ENCODE measurements at places on chromosomes 4 and X.

GRCh38 chr4:42078184-42078801 is 74.2 kb downstream of the BEND4 start:
- H3K4me3 ChIP-seq: no peak overlapping the region
- peaks cover 17% of the 10 kb centered on the region for H3K36me3 ChIP-seq
- DNase-seq: no peak
- H3K4me1 ChIP-seq: no peaks in the 10 kb centered on the region
- no peaks in the 10 kb centered on the region for H3K27me3 ChIP-seq

DNA sequence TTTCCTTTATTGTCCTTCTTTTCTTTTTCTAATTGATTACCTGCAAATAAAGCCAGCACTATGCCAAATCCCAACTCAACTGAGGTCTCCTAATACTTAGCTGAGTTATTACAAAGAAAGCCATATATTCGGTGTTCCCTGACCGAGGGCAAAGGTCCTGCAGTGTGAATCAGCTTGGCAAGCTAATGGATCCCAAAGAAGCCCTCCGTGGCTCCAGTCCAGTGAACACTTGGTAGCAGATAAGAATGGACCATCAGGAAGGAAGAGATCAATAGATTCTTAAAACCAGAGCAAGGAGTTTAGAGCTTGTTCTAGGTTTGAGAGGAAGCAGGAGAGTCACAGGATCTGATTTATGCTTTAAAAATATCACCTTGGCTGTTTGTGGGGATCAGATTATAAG is 8.5 kb downstream of the LDB2 start:
- no peak overlapping the region for H3K4me3 ChIP-seq
- peaks cover 42% of the 10 kb centered on the region for H3K4me1 ChIP-seq
- no peaks in the 10 kb centered on the region for H3K27me3 ChIP-seq

DNA sequence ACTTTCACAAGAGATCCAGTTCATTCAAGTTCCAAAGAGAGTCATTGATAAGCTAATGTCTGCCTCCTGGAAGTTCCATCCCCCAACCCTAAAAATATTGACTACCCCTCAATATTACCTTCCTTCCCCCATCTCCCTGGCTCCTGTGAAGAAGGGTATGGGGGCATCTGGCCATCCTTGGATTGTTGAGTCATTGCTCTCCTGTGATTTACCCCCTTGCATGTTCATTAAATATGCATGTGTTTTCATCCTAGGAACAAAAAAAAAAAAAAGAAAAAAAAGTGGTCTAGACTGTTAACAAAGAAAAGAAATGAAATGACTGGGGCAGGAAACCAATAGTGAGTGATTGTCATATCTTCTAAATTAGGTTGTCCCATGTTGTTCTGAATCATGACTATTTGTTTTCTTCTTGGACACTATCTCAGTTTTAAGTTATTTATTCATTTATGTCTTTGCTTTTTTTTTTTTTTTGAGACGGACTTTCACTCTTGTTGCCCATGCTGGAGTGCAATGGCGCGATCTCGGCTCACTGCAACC is 51.9 kb upstream of the HUWE1 start:
- H3K4me3 ChIP-seq: no peak overlapping the region
- H3K27me3 ChIP-seq: no peaks in the 10 kb centered on the region
- H3K4me1 ChIP-seq: peaks cover 42% of the 10 kb centered on the region
- DNase-seq: no peak
- peaks cover 8% of the 10 kb centered on the region for H3K36me3 ChIP-seq
- H3K27ac ChIP-seq: peak overlapping the region; percentile 60

DNA sequence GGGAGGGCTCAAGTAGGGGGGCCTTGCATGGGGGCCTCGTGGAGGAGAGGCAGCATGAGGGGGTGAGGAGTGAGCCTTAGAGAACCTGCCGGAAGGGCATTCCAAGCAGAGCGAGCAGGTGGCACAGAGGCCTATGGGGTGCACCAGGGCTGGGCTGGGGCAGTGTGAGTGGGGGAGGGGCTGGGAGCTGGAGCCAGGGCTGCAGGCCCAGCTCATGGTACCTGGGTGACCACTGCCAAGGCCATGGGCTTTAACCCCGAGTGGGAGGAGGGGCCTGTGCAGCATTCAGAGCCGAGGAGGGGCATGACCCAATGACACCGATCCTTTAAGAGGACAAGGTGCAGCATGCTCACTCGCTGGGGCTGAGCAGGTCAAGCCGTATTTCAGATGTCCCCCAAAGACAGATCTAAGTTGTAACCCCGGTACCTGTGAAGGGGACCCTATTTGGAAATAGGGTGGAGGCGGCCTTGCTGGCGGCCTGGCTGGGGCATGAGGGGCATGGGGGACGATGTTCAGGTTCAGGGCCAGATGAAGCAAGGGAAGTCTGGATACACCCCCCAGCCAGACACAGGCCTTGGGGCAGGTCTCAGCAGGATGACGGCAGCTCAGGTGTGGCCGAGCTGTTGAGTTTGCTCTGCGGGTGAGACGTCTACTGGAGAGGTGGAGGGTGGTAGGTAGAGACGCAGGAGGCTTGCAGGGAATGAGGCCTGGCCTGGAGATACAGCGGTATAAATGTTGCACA is 137.0 kb downstream of the CPZ start:
- no peak for DNase-seq
- H3K36me3 ChIP-seq: no peaks in the 10 kb centered on the region
- no peaks in the 10 kb centered on the region for H3K4me1 ChIP-seq

GRCh38 chr4:174120446-174121295 is 162.8 kb downstream of the FBXO8 start:
- H3K36me3 ChIP-seq: no peaks in the 10 kb centered on the region
- peak; percentile 7 for DNase-seq
- peaks cover 28% of the 10 kb centered on the region for H3K27me3 ChIP-seq

- peaks cover 1% of the 10 kb centered on the region for H3K27me3 ChIP-seq
- H3K4me3 ChIP-seq: no peak overlapping the region
- no peak overlapping the region for H3K27ac ChIP-seq
- peaks cover 9% of the 10 kb centered on the region for H3K4me1 ChIP-seq
- no peaks in the 10 kb centered on the region for H3K36me3 ChIP-seq
Measured at GRCh38 chr4:10959586-10959985, 275.0 kb upstream of the CLNK start.

- DNase-seq: no peak
- H3K27ac ChIP-seq: no peak overlapping the region
- peaks cover 33% of the 10 kb centered on the region for H3K36me3 ChIP-seq
- peaks cover 2% of the 10 kb centered on the region for H3K4me1 ChIP-seq
Measured at GRCh38 chrX:71440401-71440800, 74.2 kb downstream of the TAF1 start.

- H3K4me3 ChIP-seq: no peak overlapping the region
- H3K27ac ChIP-seq: no peak overlapping the region
- H3K36me3 ChIP-seq: peaks cover 20% of the 10 kb centered on the region
- DNase-seq: no peak
Measured at GRCh38 chr4:898869-899555, 33.1 kb downstream of the GAK start.

- H3K36me3 ChIP-seq: peaks cover 42% of the 10 kb centered on the region
- no peaks in the 10 kb centered on the region for H3K27me3 ChIP-seq
- DNase-seq: no peak
- peak overlapping the region; percentile 80 for H3K27ac ChIP-seq
Measured at GRCh38 chr4:1834047-1834775, 21.7 kb downstream of the LETM1 start.

- no peak overlapping the region for H3K27ac ChIP-seq
- DNase-seq: no peak
- no peaks in the 10 kb centered on the region for H3K4me1 ChIP-seq
Measured at GRCh38 chrX:108309144-108309543, 129.1 kb downstream of the COL4A6 start.

GRCh38 chrX:13933851-13934250 is 95.8 kb downstream of the GEMIN8 start:
- no peak overlapping the region for H3K4me3 ChIP-seq

DNA sequence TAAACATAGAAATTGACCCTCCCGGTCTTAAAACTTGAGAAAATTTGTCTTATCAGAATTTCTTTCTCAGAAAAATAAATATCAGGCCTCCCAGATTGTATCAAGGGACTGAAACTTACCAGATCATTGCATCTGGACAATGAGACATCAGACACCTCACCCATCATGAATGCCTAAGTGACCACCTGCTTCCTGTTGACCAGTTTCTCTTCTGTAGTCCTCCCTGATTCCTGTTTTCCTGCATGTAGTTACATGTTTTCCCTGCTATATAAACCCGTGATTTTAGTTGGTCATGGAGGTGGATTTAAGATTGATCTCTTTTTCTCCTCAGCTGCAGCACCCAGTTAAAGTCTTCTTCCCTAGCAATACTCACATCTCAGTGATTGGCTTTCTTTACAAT is 548.1 kb downstream of the PPP4R3C start:
- no peak overlapping the region for H3K4me3 ChIP-seq
- H3K27ac ChIP-seq: no peak overlapping the region
- H3K27me3 ChIP-seq: no peaks in the 10 kb centered on the region
- H3K4me1 ChIP-seq: no peaks in the 10 kb centered on the region
- H3K36me3 ChIP-seq: no peaks in the 10 kb centered on the region

- H3K27ac ChIP-seq: no peak overlapping the region
- DNase-seq: no peak
- peaks cover 58% of the 10 kb centered on the region for H3K4me1 ChIP-seq
- peaks cover 5% of the 10 kb centered on the region for H3K36me3 ChIP-seq
Measured at GRCh38 chr4:37981425-37981824, 21.2 kb downstream of the PTTG2 start.

DNA sequence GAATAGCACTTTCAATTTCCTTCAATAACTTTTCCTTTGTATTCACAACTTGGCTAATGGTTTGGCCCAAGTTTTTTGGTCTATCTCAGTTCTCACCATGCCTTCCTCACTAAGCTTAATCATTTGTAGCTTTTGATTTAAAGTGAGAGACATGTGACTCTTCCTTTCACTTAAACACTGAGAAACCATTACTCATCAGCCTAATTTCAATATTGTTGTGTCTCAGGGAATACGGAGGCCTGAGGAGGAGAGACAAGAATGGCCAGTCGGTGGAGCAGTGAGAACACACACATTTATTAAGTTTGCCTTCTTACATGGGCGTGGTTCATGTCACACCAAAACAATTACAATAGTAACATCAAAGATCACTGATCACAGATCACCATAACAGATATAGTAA is 56.7 kb downstream of the TSPAN5 start:
- peaks cover 33% of the 10 kb centered on the region for H3K36me3 ChIP-seq
- H3K27me3 ChIP-seq: no peaks in the 10 kb centered on the region
- peaks cover 42% of the 10 kb centered on the region for H3K4me1 ChIP-seq
- peak overlapping the region; percentile 53 for H3K4me3 ChIP-seq
- H3K27ac ChIP-seq: peak overlapping the region; percentile 91

- peaks cover under 1% of the 10 kb centered on the region for H3K4me1 ChIP-seq
- no peak overlapping the region for H3K27ac ChIP-seq
- H3K4me3 ChIP-seq: no peak overlapping the region
- no peak for DNase-seq
- H3K36me3 ChIP-seq: no peaks in the 10 kb centered on the region
Measured at GRCh38 chr4:7108046-7108625, 40.3 kb upstream of the GRPEL1 start.

DNA sequence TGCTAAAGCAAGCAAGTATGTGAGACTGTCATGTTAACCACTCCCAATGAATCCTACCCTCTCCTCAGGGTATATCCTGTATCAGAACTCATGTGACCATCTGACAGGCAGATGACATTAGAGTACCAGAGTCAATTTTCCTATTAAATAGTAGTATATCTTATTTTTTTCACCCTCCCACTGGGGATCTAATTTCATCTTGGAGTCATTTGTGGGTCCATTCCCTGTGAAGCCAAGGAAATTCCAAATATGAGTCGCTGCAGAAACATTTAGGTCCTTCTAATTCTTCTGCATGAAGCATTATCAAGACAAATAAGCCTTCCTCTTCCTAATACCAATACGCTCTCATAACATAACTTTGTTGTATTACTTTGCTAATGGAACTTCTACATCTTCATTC is 52.2 kb upstream of the BLTP1 start:
- no peak overlapping the region for H3K4me3 ChIP-seq
- no peak for DNase-seq
- no peak overlapping the region for H3K27ac ChIP-seq

DNA sequence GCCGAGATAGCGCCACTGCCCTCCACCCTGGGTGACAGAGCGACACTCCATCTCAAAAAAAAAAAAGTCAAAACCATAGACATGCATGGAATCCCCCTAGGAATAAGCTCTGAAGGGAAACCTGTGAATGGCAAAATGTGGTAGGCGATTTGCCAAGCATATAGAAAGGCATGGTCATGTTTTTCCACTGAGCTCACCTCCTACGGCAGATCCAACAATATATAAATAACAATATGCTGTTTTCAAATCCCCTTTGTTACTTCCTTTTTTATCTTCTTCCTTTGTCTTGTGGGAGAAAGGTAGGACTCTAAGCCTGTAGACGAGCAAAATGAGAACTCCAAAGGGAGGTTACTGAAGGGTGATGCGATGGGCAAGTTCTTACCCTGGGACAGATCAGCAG is 219.0 kb downstream of the PALLD start:
- no peak for DNase-seq
- no peaks in the 10 kb centered on the region for H3K36me3 ChIP-seq
- no peak overlapping the region for H3K4me3 ChIP-seq
- H3K27me3 ChIP-seq: no peaks in the 10 kb centered on the region
- H3K27ac ChIP-seq: no peak overlapping the region

DNA sequence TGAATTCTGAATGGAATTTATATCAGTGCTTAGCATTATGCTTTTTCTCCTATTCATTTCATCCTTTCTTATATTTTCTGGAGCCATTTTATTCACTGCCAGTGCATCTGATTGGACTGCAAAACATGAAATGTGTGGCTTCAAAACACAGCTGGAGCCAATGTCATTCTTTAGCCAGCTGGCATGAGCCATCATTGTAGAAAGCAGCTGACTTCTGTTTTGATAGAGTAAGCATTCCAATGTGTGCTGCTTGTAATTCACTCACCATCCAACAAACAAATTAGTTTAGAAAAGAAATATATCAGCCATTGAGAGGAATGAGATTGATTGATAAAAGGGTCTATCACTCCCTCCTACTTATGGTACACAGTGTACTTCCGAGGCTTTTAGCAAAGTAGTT is 2616.0 kb downstream of the ARAP2 start:
- H3K4me3 ChIP-seq: no peak overlapping the region
- no peaks in the 10 kb centered on the region for H3K27me3 ChIP-seq
- no peaks in the 10 kb centered on the region for H3K4me1 ChIP-seq
- no peak for DNase-seq

- H3K4me1 ChIP-seq: peaks cover 15% of the 10 kb centered on the region
- no peaks in the 10 kb centered on the region for H3K36me3 ChIP-seq
- peak; percentile 62 for DNase-seq
- H3K27me3 ChIP-seq: peaks cover 11% of the 10 kb centered on the region
- peak overlapping the region; percentile 65 for H3K27ac ChIP-seq
- H3K4me3 ChIP-seq: peak overlapping the region; percentile 65
Measured at GRCh38 chr4:183721207-183722081, 62.4 kb downstream of the TRAPPC11 start.

DNA sequence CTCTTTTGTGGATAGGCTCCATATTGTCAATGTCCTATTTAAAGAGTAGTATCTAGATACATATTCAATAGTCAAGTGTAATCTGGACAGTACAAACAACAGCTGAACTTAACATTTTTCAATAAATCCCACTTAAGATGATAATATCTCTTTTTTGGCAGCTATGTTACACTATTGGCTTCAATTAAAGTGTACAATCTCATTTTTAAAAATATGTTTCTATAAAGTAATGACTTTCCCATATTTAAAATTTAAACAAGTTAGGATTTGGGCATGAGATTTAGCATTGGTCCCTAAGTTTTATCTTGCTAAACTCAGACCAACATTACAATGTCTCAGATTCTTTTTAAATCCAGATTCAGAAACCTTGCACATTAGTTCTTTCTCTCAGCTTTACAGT is 7.9 kb upstream of the JCHAIN start:
- H3K4me3 ChIP-seq: no peak overlapping the region
- DNase-seq: no peak
- H3K36me3 ChIP-seq: no peaks in the 10 kb centered on the region
- peaks cover 14% of the 10 kb centered on the region for H3K4me1 ChIP-seq

GRCh38 chr4:9898596-9899305 is 117.3 kb downstream of the DRD5 start:
- peaks cover 3% of the 10 kb centered on the region for H3K27me3 ChIP-seq
- H3K27ac ChIP-seq: no peak overlapping the region
- H3K4me3 ChIP-seq: no peak overlapping the region
- no peaks in the 10 kb centered on the region for H3K36me3 ChIP-seq
- no peaks in the 10 kb centered on the region for H3K4me1 ChIP-seq

Data from activated naive CD8-positive, alpha-beta T cell treated with anti-CD3 and anti-CD28 coated beads, Interleukin-2, amount 50 U/mL, for 24 hours (primary cell).